ENCODE measurements at places on chromosomes 13 and 19. TPM values are rescaled to one million over a fixed set of nuclear protein-coding genes. Genes with fewer than 3 reads are reported as not detected.
A peak's percentile ranks its signal among the peaks of the same experiment; 100 is the strongest.

DNA sequence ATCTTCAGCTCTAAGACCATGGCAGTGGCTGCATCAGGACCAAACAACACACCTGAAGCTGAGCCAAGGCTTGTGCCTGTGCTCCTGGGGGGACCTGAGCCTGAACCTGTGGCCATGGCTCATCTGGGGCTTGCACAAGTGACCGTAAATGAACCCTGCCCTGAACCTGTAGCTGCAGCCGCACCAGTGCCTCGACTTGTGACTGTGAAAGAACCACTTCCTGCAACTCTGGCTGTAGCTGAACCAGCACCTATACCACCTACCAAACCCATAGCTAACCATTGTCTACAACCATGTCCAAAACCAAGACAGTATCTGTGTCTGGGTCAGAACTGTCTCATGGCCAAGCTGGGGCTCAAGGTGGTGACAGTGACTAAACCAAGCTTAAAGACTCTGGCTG, 28.2 kb upstream of the SDHAF1 start:
- DNase-seq = no peak

DNA sequence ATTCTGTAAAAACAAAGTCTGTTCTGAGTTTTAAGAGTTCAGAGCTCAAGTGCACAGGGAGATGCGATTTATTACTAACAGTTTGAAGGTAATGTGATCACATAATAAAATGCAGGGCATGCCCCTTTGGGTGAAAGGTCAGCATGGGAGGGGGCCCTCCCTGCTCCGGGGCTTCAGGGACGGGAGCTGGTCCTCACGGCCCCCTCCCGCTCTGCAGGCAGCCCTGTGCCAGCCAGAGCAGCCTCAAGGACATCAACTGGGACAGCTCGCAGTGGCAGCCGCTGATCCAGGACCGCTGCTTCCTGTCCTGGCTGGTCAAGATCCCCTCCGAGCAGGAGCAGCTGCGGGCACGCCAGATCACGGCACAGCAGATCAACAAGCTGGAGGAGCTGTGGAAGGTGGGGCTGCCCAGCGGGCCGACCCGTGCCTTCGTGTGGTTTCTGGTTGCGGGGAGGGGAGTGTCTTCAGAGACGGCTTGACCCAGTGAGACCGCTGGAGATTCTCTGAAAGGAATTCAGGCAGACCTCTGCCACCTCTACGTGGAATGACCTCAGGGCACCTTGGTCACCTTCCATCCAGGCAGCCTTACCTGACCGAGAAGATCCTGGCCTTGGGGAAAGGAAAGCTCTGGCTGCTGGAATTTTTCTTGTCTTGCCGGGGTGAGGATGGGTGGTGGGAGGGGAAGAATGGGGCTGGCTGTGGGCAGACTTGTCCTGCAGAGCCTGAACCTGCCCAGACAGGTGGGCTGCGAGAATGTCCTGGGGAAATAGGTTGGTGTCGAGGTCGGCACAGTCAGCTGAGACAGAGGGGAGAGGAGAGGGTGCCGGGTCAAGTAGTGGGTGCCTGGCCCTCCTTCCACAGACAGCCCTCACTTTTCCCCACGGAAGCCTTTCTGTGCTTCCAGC, 19.0 kb downstream of the UPF1 start:
- no peak for DNase-seq

DNA sequence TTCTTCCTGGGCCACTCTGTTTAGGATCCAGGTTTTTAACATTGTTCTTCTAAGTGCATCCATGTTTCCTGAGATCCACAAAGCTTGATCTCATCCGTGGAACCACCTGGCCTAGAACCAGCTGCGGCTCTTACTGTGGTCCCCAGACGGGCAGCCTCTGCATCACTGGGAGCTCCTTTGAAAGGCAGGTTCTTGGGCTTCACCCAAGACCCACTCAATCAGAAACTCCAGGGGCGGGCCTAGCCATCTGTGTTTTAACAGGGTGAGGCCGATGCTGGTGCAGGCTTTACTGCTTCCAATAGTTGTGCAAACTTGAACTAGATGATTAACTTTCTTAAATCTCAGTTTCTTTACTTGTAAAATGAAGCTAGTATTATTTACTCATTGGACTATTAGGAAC, 605.7 kb downstream of the FGF9 start:
- DNase-seq = no peak

DNA sequence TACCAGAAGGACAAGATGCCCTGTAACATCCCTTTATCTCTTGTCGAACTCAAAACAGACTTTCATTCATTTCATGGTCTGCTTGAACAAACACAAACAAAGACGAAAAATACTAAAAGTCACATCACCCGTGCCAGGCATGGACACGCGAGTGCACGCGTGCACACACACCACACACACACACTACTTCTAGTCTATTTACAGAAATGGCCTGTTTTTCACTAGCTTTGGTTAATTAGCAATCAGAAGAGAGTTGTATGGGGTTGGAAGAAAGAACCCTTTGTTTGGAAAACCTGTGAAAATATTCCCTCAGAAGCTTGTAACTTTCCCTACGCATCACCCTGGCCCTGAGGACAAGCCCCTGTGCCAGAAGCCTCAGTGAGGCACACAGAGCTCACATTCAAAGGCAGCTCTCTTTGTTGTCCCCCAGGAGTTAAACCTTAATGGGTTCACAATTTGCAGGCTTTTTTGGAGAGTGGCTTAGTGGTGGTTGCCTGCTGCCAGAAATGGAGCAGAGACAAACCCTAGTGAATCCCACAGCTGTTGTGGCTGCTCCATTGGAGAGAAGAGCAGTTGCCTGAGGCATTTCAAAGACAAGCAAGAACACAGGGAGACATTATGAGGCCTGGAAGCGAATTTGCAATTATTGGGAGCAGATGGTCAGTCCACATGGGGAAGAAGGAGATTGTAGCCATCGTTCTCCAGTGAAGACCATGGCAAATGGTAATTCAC, 55.9 kb downstream of the STARD13 start:
- no peak for DNase-seq

DNA sequence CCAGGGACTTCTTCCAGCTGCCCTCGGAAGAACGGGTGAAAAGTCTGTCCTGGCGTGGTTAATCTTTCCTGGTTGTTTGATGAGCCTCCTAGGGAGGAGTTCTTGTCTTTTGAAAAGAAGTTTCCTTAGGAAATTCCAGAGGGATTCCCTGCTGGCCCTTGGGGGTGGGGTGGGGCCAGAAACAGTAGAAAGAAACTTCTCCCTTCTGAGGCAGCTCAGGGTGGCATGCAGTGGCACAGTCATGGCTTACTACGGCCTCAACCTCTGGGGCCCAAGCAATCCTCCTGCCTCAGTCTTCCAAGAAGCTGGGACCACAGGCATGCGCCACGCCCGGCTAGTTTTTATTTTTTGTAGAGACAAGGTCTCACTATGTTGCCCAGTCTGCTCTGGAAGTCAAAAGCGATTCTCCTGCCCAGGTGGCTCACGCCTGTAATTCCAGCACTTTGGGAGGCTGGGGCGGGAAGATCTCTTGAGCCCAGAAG, 1.5 kb downstream of the ZNF101 start:
- peak; percentile 23 for DNase-seq

DNA sequence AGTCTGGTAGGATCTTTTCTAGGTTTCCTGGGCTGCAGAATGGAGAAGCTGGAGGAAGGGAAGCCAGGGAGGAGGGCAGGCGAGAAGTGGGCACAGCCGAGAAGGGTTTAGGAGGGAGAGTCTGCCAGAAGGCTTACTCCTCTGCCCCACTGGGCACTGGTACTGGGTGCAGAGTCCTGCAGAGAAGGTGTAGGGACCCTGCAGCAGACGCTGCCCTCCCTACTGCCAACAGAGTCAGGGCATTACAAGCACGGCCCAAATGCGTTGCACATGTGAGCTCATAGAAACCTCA, 726 bp upstream of the PEPD start:
- peak; percentile 5 for DNase-seq

- no peak for DNase-seq
Measured at GRCh38 chr19:55901369-55902079, 30.6 kb downstream of the NLRP13 start.

GRCh38 chr13:112194167-112194530, 127.2 kb downstream of the SOX1 start:
- no peak for DNase-seq

- peak; percentile 80 for DNase-seq
Measured at GRCh38 chr19:48962029-48962848, 2.9 kb upstream of the FTL start.

GRCh38 chr13:27126859-27127258, 44.8 kb downstream of the USP12 start:
- DNase-seq = no peak

- DNase-seq = no peak
Measured at GRCh38 chr19:50939596-50939995, 13.2 kb downstream of the KLK5 start.

GRCh38 chr13:43720780-43721397, 65.9 kb downstream of the ENOX1 start:
- no peak for DNase-seq

DNA sequence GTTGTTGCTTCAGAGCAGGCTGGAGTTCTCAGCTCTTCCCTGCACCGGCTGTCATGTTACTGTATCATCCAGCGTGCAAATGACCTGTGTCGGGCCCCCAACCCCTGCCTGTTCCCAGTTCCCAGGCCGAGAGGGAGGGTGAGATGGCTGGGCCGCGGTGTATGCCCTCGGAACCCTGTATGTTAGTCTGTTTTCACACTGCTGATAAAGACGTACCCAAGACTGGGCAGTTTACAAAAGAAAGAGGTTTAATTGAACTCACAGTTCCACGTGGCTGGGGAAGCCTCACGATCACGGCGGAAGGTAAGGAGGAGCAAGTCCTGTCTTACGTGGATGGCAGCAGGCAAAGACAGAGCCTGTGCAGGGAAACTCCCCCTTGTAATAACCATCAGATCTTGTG, 10.9 kb downstream of the TMEM255B start:
- DNase-seq = no peak

DNA sequence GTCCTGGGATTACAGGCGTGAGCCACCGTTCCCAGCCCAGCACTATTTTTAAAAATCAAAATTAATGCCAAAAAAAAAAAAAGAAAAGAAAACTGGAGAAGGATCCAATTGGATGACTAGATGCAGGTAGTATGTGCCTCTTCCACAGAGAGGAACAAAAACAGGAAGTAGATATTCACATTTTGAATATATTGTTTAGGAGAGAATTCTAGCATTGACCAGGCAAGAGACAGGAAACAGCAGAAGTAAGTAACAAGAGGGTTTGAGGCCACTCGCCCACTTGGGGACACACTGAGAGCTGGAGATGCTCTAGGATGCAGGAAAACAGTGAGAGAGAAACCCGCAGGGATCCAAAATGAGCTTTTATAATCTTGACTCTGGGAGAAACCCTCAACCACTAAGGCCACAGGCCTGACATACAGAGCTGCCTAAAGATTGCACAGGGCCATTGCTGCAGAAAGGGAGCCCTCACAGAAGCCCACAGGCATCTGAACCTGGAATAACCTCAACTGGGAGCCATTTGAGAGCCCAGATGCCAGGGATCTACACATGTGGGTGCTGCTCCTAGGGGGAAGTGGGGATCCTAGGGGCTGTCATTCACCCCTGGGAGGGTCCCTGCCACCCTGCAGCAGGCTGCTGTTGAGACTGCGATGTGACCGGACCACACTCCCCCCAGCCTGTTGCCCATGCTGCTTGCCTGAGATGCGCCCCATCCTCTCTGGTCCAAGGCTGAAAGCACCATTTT, 28.2 kb downstream of the IGFL2 start:
- DNase-seq = no peak

DNA sequence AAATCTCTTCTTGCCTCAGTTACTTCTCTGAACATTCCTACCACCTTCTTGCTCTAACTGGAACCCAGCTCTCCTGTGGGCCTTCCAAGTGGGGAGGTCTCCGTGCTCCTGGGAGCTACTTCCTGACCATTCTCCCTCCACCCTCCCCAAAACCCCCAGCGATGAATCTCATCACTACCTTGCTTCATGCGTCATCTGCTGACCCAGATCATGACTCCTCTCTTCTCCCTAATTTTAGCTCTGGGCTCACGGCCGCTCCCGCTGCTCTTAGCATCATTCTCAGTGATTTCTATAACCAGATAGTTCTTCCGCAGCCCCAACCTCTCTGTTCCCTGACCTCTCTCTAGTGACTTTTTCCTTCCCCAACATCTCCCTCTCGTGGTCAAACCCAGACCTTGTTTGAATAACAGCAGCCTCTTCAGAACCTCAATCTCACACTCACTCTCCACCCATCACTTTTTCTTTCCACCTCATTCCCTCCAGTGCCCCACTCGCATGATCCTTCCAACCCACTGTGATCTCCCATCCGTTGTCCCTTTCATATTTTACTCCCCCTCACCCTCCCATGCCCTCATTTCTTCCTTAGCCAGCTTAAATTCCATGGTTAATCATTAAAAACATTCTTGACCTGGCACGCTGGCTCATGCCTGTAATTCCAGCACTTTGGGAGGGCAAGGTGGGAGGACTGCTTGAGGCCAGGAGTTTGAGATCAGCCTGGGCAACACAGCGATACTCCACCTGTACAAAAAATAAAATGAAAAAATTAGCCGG, 21.8 kb downstream of the MRPS12 start:
- DNase-seq = peak; percentile 56

DNA sequence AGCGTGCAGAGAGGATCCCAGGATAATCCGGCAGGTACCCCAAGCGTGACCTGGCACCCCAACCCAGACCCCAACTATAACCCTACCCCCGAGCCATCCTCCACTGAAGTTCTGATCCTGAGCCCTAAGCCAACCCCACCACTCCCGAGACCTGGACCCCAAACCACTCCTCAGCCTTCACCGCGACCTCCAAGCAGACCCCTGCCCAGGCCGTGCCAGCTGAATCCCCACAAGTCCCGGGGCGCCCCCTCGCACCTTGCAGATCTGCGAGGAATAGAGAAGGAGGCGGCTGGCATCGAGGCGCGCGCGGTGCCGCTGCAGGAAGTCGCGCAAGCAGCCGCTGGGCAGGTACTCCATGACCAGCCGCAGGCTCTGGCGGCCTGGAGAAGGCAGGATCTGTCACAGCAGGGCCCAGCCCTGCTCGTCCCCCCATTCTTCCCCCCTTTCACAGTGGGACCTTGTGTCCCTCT, 10.1 kb upstream of the INSL3 start:
- DNase-seq = no peak

- DNase-seq = no peak
Measured at GRCh38 chr13:57640607-57641006, 9.1 kb downstream of the PCDH17 start.

- DNase-seq = peak; percentile 3
Measured at GRCh38 chr13:102774214-102774568, 605 bp upstream of the TEX30 start.

GRCh38 chr13:24684600-24684998, 4.4 kb downstream of the ATP12A start:
- DNase-seq = peak; percentile 53

GRCh38 chr13:35720690-35721554, 244.4 kb upstream of the MAB21L1 start:
- DNase-seq = peak; percentile 61

Gene IGFLR1
- 143 TPM for total RNA-seq

Gene METTL21C
- total RNA-seq = not detected

Gene ZNF154
- total RNA-seq = 3.8 TPM

Gene IRF2BP1
- 15.3 TPM for total RNA-seq

Gene UBE2L5
- total RNA-seq = not detected

Gene GZMM
- total RNA-seq = 58.5 TPM

Gene CLEC17A
- total RNA-seq = 0.83 TPM

Gene SIGLECL1
- not detected for total RNA-seq

Gene ZNF667
- total RNA-seq = 6.4 TPM

Gene N4BP2L1
- total RNA-seq = 26.2 TPM

Gene ZNF99
- total RNA-seq = not detected

Gene SYNGR4
- not detected for total RNA-seq

Gene GPR12
- not detected for total RNA-seq

Gene ZNF439
- 8.7 TPM for total RNA-seq

Measured in activated CD8-positive, alpha-beta T cell treated with anti-CD3 and anti-CD28 coated beads for 36 hours (primary cell).